ENCODE measurements at places on chromosomes 2 and 18. TPM values are rescaled to one million over a fixed set of nuclear protein-coding genes. Genes with fewer than 3 reads are reported as not detected.

The MEP1B gene
- total RNA-seq = not detected

The COL6A3 gene
- total RNA-seq = 0.41 TPM

GRCh38 chr2:70477441-70477844 lies 76.2 kb downstream of the TGFA start:
- no peak overlapping the region for H3K27ac ChIP-seq
- peaks cover 15% of the 10 kb centered on the region for H3K4me1 ChIP-seq
- H3K36me3 ChIP-seq = no peaks in the 10 kb centered on the region
- no peak overlapping the region for H3K4me3 ChIP-seq

DNA sequence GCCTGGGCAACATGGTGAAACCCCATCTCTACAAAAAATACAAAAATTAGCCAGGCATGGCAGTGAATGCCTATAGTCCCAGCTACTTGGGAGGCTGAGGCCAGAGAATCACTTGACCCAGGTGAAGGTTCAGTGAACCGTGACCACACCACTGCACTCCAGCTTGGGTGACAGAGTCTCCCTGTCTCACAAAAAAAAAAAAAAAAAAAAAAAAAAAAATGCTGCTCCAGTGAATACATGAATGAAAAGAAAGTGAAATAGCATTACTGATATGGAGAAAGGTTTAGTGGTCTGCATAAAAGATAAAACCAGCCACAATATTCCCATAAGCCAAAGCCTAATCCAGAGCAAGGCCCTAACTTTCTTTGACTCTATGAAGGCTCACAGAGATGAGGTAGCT lies 44.5 kb downstream of the METTL8 start:
- H3K27ac ChIP-seq = no peak overlapping the region
- no peaks in the 10 kb centered on the region for H3K36me3 ChIP-seq
- H3K4me1 ChIP-seq = peaks cover 13% of the 10 kb centered on the region
- no peak for DNase-seq
- no peaks in the 10 kb centered on the region for H3K27me3 ChIP-seq

DNA sequence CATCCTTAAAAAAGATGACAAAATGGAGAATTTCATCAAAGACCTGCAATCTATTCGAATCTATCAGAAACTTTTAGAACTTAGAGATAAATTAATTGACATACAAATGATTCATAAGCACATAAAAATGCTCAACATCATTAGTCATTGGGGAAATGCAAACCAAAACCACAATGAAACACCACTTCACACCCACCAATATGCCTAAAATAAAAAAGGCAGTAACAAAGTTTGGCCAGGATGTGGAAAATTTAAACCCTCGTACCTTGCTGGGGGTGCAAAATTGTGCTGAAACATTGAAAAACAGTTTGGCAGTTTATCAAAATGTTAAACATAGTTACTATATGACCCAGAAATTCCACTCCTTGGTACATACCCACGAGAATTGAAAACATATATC lies 11.5 kb upstream of the EIF2AK3 start:
- H3K36me3 ChIP-seq = no peaks in the 10 kb centered on the region
- no peak overlapping the region for H3K4me3 ChIP-seq
- H3K27me3 ChIP-seq = no peaks in the 10 kb centered on the region
- peaks cover 7% of the 10 kb centered on the region for H3K4me1 ChIP-seq
- no peak for DNase-seq

DNA sequence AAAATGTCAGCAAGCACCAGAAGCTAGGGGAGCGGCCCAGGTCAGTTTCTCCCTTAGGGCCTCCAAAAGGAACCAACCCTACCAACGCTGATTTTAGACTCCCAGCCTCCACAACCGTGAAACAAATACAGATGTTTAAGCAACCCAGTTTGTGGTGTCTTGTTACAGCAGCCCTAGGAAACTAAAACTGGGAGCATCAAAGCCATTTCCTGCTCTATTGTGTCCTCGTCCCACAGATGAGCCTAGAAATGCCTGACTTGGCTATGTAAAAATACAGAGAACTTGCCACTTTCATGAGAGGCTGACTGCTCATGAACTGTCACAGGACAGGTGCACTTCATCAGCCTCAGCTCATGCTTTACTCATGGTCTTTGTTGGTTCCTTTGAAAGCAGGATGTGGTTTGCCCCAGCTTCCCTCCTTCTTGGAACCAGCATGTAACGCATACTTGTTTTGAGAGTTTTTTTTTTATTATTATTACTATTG lies 97.6 kb upstream of the SLC39A10 start:
- H3K36me3 ChIP-seq = no peaks in the 10 kb centered on the region
- H3K27ac ChIP-seq = no peak overlapping the region
- H3K4me3 ChIP-seq = no peak overlapping the region
- DNase-seq = no peak
- no peaks in the 10 kb centered on the region for H3K27me3 ChIP-seq

- H3K27me3 ChIP-seq = no peaks in the 10 kb centered on the region
- H3K36me3 ChIP-seq = no peaks in the 10 kb centered on the region
- H3K4me1 ChIP-seq = peaks cover 31% of the 10 kb centered on the region
- DNase-seq = no peak
- H3K4me3 ChIP-seq = no peak overlapping the region
These were observed 179.0 kb downstream of the PTPRM start for GRCh38 chr18:7746106-7746505.

The STPG4 gene
- not detected for total RNA-seq

The GATA6 gene
- total RNA-seq = 0.26 TPM

DNA sequence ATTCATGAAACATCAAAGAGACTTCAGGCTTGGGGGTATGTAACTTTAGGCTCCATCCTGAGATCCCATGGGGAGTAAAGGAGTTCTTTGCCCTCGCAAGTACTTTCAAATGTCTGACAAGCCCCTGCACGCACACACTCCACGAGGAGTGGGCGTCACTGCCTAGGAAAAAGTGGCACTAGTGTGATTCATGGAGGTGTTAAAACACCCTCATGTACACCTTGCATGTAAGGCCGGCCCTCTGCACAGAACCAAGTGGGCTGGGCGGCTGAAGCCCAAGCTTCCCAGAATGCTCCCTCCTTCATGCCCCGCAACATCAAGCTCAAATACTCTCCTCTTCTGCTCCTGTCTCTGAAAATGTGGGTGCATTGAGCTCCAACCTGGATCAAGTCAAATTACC lies 7.8 kb downstream of the HS1BP3 start:
- no peak overlapping the region for H3K27ac ChIP-seq
- no peak overlapping the region for H3K4me3 ChIP-seq
- H3K36me3 ChIP-seq = no peaks in the 10 kb centered on the region
- H3K4me1 ChIP-seq = no peaks in the 10 kb centered on the region
- no peaks in the 10 kb centered on the region for H3K27me3 ChIP-seq
- DNase-seq = no peak

- peak; percentile 73 for DNase-seq
- H3K4me3 ChIP-seq = no peak overlapping the region
- no peaks in the 10 kb centered on the region for H3K4me1 ChIP-seq
- H3K27ac ChIP-seq = no peak overlapping the region
These were observed 38.8 kb downstream of the PPP4R1 start for GRCh38 chr18:9575558-9575957.

The ELOA2 gene
- not detected for total RNA-seq

GRCh38 chr2:86335865-86336674 lies 1.4 kb downstream of the REEP1 start:
- H3K4me1 ChIP-seq = peaks cover 17% of the 10 kb centered on the region
- DNase-seq = peak; percentile 7
- H3K4me3 ChIP-seq = peak overlapping the region; percentile 68
- no peaks in the 10 kb centered on the region for H3K36me3 ChIP-seq
- peaks cover 82% of the 10 kb centered on the region for H3K27me3 ChIP-seq
- no peak overlapping the region for H3K27ac ChIP-seq

The SF3B6 gene
- total RNA-seq = 329 TPM

The CRACDL gene
- total RNA-seq = 0.07 TPM

The KIAA2012 gene
- total RNA-seq = not detected

DNA sequence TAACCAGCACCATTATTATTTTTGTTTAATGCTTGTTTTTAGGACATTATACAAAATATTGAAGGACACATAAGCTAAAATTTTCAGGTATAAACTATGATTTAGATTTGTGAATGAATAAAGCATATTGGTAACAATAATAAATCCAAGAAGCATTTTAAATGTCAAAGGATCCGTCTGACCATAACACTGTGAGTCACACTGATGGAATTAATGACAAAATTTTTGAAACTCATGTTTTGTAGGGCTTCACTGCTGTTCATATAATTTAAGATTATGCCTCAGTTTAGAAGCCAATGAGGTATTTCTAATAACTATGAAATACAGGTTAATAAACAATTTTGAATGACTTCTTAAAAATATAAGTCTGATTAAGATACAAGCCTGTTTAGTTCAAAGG lies 124.6 kb downstream of the TMEFF2 start:
- H3K4me1 ChIP-seq = no peaks in the 10 kb centered on the region
- H3K27ac ChIP-seq = no peak overlapping the region
- H3K27me3 ChIP-seq = no peaks in the 10 kb centered on the region
- no peaks in the 10 kb centered on the region for H3K36me3 ChIP-seq

DNA sequence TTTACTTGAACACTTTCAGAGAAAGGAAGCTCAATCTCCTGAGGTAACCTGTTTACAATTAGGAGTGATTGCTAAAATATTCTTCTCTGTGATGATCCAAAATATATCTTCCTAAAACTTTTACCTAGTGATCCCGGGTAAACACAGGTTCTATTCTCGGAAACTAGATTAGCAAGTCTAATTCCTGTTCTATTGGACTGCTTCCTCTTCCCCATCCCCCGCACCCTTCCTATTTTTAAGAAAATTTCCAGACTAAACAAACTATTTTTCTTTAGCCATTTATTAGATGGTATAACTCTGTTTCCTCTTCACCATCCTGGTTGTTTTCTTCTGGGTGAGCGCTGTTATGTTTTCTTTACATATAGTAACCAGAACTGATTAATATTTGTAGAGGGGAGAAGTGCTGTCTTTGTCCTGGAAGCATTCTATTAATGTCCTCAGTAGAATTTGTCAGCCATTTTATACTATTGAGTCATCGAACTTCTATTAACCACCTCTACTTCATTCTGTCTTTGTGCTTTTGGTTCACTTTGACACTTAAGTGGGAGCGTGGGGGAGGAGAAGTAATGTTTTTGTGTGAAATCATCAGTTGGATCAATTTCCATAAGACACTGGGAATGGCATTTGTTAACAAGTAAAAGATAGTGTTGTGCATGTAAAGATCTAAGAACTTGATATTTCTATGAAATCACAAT lies 31.8 kb downstream of the CREB1 start:
- no peaks in the 10 kb centered on the region for H3K4me1 ChIP-seq
- H3K4me3 ChIP-seq = no peak overlapping the region
- no peak overlapping the region for H3K27ac ChIP-seq
- H3K36me3 ChIP-seq = peaks cover 10% of the 10 kb centered on the region
- no peaks in the 10 kb centered on the region for H3K27me3 ChIP-seq

The NDC80 gene
- total RNA-seq = 69.3 TPM

DNA sequence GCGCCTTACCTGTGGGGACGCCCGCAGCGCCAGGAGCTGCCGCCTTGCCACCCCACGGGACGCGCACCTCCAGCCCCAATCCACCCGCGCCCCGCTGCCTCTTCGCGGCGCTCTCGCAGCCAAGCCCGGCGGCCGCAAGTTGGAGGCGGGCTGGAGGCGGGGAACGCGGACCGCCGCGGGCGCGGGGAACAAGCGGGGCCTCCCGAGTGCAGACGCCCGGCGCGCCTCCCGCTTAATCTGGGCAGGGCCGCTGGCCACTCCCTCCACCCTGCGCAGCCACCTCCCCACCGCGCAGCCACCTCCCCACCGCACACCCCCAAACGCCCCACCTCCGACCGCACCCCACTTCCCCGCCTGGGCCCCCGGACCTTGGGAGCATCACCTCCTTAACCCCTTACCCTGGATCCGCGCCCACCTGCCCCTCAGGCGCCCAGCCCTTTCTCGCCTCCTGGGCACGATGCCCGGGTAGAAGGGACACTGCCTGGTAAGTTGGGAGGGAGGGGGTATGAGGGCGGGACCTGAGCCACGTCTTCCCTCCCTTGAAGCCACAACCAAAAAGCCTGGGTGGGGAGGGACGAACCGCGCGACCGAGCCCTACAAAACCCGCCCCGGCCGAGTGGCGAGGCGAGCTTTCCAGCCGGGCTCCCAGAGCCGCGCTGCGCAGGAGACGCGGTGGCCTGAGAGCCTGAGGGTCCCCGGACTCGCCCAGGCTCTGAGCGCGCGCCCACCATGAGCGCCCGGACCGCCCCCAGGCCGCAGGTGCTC lies at the start of the genes COL4A3 and COL4A4:
Gene COL4A3, plus strand, starts transcription at position 627 of the 765 bp plus-strand sequence. Its CDS starts 103 bp downstream, at position 730.
Gene COL4A4, minus strand, starts transcription at position 208 of the 765 bp plus-strand sequence. CDS start 16,722 bp downstream, outside the sequence.
- peaks cover 77% of the 10 kb centered on the region for H3K27me3 ChIP-seq
- peak; percentile 74 for DNase-seq
- no peaks in the 10 kb centered on the region for H3K4me1 ChIP-seq
- no peaks in the 10 kb centered on the region for H3K36me3 ChIP-seq
- peak within 1 kb of the TSS; percentile 71 for H3K4me3 ChIP-seq
- H3K27ac ChIP-seq = no peak within 1 kb of the TSS

DNA sequence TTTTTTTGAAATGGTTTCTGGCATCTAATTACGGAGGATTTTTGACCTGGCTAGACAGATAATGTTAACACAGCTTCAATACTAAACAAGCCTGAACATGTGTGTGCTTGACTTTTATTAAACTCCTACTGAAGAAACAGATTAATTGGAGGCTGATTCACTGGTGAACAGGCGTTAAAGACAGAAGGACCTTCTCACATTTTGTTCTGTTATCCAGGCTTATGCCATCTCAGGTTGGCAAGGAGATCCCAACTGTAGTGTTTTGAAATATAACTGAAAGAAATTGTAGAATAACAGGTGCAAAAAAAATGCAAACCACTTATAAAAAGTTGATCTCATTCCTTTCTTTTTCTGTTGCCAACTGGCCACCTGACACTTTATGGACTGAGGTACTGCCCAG lies 269.6 kb downstream of the ARHGAP15 start:
- no peak overlapping the region for H3K27ac ChIP-seq
- no peaks in the 10 kb centered on the region for H3K4me1 ChIP-seq
- DNase-seq = no peak
- no peaks in the 10 kb centered on the region for H3K27me3 ChIP-seq
- no peaks in the 10 kb centered on the region for H3K36me3 ChIP-seq

DNA sequence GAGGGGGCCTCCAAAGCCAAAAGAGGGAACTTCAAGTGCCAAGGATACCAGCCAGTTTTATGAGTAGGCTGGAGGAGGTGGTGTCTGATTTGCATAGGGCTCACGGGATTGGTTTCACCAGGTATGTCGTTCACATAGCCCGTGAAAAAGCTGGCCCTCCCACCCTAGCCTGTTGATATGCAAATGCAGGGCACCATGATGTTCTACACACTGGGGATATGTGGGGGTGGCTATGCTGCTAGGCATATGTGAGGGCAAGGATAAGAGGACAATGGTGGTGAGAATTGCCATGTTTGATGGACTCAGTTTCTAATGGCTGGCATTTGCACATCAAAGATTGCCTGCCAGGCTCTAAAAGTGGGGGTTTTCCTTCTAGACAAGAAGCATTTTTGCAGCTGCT lies 378.6 kb downstream of the DPP10 start:
- no peak overlapping the region for H3K4me3 ChIP-seq
- H3K27ac ChIP-seq = no peak overlapping the region
- no peaks in the 10 kb centered on the region for H3K36me3 ChIP-seq
- no peak for DNase-seq

GRCh38 chr2:45984366-45984765 lies 312.8 kb upstream of the EPAS1 start:
- H3K27me3 ChIP-seq = no peaks in the 10 kb centered on the region
- no peaks in the 10 kb centered on the region for H3K4me1 ChIP-seq
- no peaks in the 10 kb centered on the region for H3K36me3 ChIP-seq
- H3K27ac ChIP-seq = no peak overlapping the region
- no peak for DNase-seq

The EN1 gene
- not detected for total RNA-seq
